Osteoblast (primary cell): ENCODE measurements at places on chromosomes 4 and X. TPM values are rescaled to one million over a fixed set of nuclear protein-coding genes. Genes with fewer than 3 reads are reported as not detected.

GUCY2F gene
- under 0.01 TPM in 1 of 2 replicates, not detected in the other for total RNA-seq

CDKL2 gene
- 0.72 and 0.88 TPM in 2 replicates for total RNA-seq

SPP1 gene
- total RNA-seq = 7.6 and 16.2 TPM in 2 replicates

RBM3 gene
- 441 and 527 TPM in 2 replicates for total RNA-seq

CSN1S1 gene
- not detected in 2 replicates for total RNA-seq

PASD1 gene
- not detected in 2 replicates for total RNA-seq

DNA sequence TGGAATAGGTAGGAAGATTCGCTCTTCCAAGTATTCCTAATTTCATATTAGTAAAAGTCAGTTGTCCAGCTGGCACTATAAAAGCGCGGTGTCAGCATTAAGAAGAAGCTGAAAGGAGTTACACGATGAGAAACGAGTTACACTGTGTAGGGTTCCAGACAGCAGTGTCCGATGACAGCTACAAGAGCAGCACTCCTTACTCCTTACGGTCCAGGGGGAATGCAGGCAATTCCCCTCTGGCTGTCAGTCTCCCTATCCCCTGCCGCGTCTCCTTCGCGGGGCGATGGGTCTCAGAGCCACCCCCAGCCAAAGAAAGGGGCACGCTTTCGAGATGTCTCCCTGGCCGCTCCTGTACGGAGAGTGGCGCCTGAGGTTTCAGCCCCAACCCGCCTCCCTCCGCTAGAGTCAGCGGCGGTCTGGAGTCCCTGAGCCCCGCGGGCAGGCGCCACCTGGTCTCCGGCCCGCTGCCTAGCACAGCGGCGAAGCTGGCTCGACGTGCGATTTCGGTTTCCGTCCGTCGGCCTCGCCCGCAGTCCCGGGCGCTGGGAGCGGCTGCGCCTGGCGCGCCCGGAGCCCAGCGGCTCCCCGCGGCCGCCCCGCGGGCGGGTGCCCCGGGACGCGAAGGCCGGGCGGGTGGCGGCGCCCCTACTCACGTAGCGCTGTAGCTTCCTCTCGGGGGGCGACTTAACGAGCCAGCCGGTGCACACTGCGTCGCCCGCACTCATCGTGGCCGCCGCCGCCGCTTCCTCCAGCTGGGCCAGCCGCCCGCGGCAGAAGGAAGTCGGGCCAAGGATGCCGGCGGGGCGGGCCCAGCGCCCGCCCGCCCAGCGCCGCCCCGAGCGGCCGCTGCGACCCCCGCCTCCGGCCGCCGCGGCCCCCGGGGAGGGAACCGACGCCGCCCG lies at the start of gene GAB3:
GAB3 (minus strand) TSS at position 777 of the 902 bp plus-strand sequence; CDS start at position 725, 52 bp downstream.
- H3K36me3 ChIP-seq = no peaks in the 10 kb centered on the region
- H3K4me1 ChIP-seq = peaks cover 13% of the 10 kb centered on the region
- H3K27me3 ChIP-seq = peaks cover 20% of the 10 kb centered on the region
- H3K27ac ChIP-seq = no peak within 1 kb of the TSS

DNA sequence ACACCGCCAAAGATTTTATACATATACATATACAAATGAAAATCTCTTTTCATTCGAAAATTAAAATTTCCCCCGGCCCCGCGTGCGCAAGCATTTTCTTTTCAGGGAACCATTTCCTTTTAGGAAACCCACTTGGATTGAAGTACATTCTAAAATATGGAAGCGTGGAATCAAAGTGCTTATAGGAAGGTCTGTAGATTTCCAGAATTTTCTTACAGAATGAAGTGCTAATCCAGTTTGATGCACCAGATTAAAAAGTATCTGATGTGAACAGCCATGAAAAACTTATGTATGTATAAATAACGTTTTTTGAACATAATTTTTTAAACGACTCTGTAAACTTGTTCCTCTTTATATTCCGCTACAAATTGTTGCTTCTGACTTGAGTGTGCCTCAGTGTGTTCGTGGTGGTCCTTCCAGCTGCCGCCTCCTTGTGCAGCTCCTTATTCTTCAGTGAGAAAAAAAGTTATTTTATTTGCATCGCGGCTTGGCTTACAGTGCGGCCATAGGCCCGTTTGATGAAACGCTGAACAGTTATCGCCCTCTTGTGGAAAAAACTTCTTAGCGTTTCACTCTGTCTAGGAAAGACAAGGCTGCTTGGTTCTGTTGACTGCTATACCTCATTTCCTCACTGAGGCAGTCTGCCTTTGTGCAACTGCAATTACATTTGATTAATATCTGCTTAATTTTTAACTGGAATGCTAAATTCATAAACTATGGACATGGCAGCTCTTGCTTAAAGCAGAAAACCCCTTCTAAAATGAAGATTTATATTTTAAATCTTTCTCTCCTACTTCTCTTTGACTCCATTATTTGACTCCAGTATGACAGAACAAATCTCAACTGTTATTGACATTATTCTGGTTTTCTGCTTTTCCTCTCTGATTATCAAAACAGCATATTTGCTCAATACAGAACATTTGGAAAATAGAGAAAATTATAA lies 4.7 kb upstream of the NKX6-1 start:
- no peaks in the 10 kb centered on the region for H3K36me3 ChIP-seq
- H3K4me1 ChIP-seq = peaks cover 1% of the 10 kb centered on the region
- H3K27ac ChIP-seq = no peak overlapping the region
- DNase-seq = peak; percentile 95

GRCh38 chr4:4859799-4860599 lies 534 bp downstream of the MSX1 start:
- H3K4me3 ChIP-seq = peak overlapping the region; percentile 93
- peaks cover 33% of the 10 kb centered on the region for H3K27me3 ChIP-seq
- no peak overlapping the region for H3K27ac ChIP-seq
- peaks cover 7% of the 10 kb centered on the region for H3K36me3 ChIP-seq
- DNase-seq = peak; percentile 94

DNA sequence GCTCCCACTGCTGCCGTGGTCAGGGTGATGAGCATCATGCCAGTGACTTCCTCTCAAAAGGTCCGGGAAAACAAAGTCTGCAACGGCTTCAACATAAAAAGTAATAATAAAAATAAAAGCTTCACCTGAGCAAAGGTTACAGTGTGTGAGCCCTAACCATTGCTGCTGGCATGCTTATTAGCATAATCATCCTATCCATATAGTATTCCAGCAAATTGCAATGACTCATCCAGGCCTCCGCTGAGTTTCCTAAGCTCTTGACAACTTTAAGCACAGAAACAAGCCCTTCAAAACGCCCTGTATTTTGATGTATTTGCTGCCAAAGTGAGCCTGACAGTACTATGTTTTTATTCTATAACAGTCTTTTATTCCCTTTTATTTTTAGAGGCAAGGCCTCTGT lies 100.5 kb downstream of the AASDH start:
- no peaks in the 10 kb centered on the region for H3K4me1 ChIP-seq
- no peaks in the 10 kb centered on the region for H3K27me3 ChIP-seq
- no peak for DNase-seq
- no peak overlapping the region for H3K27ac ChIP-seq
- no peaks in the 10 kb centered on the region for H3K36me3 ChIP-seq
- no peak overlapping the region for H3K4me3 ChIP-seq

DNA sequence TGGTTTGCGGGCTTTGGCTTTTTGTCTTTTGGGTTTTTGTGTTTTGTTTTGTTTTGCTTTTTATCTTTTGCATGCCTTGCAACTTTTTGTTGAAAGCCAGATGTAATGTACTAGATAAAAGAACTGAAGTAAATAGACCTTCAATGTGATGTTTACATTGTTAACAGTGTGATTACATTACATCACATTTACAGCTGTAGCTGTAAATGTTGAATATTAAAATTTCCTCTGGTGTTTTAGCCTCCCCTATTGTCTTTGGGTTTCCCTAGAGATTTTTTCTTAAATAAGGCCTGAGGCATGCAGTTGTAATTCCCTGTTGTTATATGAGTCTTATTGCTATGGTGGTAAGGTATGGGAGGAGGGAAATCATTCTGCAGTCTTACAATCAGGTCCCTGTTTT lies 275.0 kb downstream of the PARM1 start:
- DNase-seq = no peak
- no peaks in the 10 kb centered on the region for H3K4me1 ChIP-seq
- H3K27me3 ChIP-seq = no peaks in the 10 kb centered on the region
- H3K4me3 ChIP-seq = no peak overlapping the region
- H3K27ac ChIP-seq = no peak overlapping the region

DNA sequence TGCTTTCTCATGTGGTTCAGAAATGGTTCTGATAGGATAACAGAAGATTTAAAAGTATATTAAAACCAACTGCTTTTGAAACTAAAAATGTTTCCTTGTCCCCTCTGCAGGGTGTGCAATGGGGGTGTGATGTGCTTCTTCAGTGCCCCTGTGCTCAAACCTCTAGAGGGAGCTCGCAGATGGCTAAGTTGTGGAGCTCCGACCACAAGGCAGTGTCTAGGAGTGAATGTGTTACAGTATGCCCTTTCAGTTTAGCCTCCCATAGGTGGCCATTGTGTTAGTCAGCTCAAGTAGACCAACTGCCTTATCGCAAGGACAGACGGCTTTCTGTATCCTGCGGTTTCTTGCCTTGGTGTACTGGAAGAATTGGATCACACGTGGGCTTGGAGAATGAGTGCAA lies 130.5 kb downstream of the TENT5D start:
- no peak overlapping the region for H3K4me3 ChIP-seq
- no peak overlapping the region for H3K27ac ChIP-seq
- no peak for DNase-seq
- H3K4me1 ChIP-seq = no peaks in the 10 kb centered on the region
- no peaks in the 10 kb centered on the region for H3K27me3 ChIP-seq
- no peaks in the 10 kb centered on the region for H3K36me3 ChIP-seq

- no peaks in the 10 kb centered on the region for H3K4me1 ChIP-seq
- DNase-seq = no peak
- no peak overlapping the region for H3K27ac ChIP-seq
These were observed 36.5 kb downstream of the TMPRSS11B start for GRCh38 chr4:68209003-68209402.

DNA sequence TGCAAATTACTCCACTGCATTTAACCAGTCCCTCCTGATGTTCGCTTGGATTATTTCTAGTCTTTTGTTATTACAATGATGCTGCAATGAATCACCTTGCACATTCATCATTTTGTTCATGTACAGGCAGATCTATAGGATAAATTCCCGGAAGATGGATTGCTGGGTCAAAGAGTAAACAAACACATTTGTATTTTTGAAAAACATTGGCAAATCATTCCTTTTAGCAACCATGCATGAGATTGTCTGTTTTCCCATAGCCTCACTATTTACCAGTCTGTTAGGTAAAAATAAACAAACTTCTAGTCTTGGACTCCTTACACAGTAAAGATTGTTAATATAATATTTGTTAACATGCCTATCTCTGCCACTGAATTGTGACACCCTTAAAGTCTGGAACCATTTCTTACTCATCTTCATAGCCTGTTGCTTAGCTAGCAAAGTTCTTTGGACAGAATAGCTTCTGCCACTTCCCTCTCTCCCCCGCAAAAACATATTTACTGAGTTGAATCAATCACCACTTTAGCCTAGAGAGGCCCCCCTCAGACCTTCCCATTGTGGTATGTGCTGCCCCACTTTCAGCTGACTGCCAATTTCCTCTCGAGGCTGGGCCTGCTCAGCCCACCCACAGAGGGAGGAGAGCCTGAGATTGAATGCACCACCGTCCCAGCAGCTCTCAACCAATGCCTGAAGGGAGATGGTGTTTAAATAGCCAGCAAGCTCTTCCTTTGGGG lies 108.4 kb upstream of the ATXN3L start:
- H3K27me3 ChIP-seq = no peaks in the 10 kb centered on the region
- H3K36me3 ChIP-seq = no peaks in the 10 kb centered on the region
- H3K27ac ChIP-seq = peak overlapping the region; percentile 80
- H3K4me3 ChIP-seq = no peak overlapping the region
- H3K4me1 ChIP-seq = peaks cover 41% of the 10 kb centered on the region

- no peaks in the 10 kb centered on the region for H3K27me3 ChIP-seq
- DNase-seq = no peak
- H3K27ac ChIP-seq = peak overlapping the region; percentile 60
- no peaks in the 10 kb centered on the region for H3K36me3 ChIP-seq
- H3K4me3 ChIP-seq = no peak overlapping the region
These were observed 113.0 kb downstream of the AMELX start for GRCh38 chrX:11406109-11406765.

DNA sequence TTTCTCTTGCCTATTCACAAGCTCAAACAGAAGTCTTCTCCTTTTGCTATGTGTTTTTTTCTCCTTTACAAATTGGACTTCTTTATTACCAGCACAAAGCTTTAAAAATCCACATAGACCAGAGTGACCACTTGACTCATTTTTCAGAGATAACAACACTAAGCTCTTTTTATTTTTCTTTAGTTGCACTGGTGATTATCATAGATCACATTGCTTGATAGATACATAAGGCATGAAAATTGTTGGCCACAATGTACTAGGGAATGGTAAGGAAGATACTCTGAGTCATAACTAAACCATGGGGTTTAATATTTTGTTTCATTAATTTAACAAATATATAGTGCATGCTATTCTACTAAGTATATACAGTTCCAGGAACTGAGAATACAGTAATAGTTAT lies 159.0 kb downstream of the GASK1B start:
- H3K4me3 ChIP-seq = no peak overlapping the region
- H3K27me3 ChIP-seq = no peaks in the 10 kb centered on the region
- no peaks in the 10 kb centered on the region for H3K36me3 ChIP-seq
- no peak for DNase-seq
- peaks cover 36% of the 10 kb centered on the region for H3K4me1 ChIP-seq

DNA sequence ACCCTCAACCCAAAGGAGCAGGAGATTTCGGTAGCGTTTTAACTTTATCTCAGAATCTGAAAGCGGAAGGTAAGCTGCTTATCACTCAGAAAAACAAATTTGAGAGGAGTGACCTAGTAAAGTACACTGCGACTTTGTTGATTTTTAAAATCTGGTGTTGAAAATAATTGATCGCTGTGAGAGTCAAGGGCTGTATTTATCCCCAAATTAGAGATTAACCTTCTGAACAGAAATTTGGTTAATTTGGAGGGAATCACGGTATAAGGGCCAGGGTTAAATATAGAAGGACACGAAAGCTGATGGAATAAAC lies 212 bp downstream of the CLCN4 start:
- H3K27me3 ChIP-seq = no peaks in the 10 kb centered on the region
- H3K4me3 ChIP-seq = peak overlapping the region; percentile 70
- DNase-seq = peak; percentile 42
- no peaks in the 10 kb centered on the region for H3K36me3 ChIP-seq
- H3K27ac ChIP-seq = peak overlapping the region; percentile 70

- peaks cover 17% of the 10 kb centered on the region for H3K4me1 ChIP-seq
- no peak for DNase-seq
- no peaks in the 10 kb centered on the region for H3K36me3 ChIP-seq
- no peak overlapping the region for H3K27ac ChIP-seq
- no peak overlapping the region for H3K4me3 ChIP-seq
These were observed 3.5 kb downstream of the SH3KBP1 start for GRCh38 chrX:19883878-19884277.

- H3K27me3 ChIP-seq = no peaks in the 10 kb centered on the region
- peak overlapping the region; percentile 16 for H3K4me3 ChIP-seq
- H3K36me3 ChIP-seq = no peaks in the 10 kb centered on the region
These were observed 4.8 kb downstream of the SOWAHD start for GRCh38 chrX:119763181-119763580.

GRCh38 chr4:26746802-26747213 lies 113.8 kb upstream of the STIM2 start:
- no peaks in the 10 kb centered on the region for H3K27me3 ChIP-seq
- H3K4me1 ChIP-seq = no peaks in the 10 kb centered on the region
- no peak for DNase-seq

GRCh38 chrX:71283403-71284143 lies at the start of gene NONO:
Gene NONO (plus strand): TSS chrX:71283635. CDS start chrX:71290638, 7,003 bp downstream.
- peak; percentile 88 for DNase-seq
- peak within 1 kb of the TSS; percentile 86 for H3K4me3 ChIP-seq

- H3K36me3 ChIP-seq = no peaks in the 10 kb centered on the region
- H3K27me3 ChIP-seq = no peaks in the 10 kb centered on the region
- no peak overlapping the region for H3K4me3 ChIP-seq
- DNase-seq = no peak
These were observed 855.0 kb upstream of the GRID2 start for GRCh38 chr4:91448668-91449330.
